ENCODE measurements at places on chromosomes 12 and 14. TPM values are rescaled to one million over a fixed set of nuclear protein-coding genes. Genes with fewer than 3 reads are reported as not detected.

DNA sequence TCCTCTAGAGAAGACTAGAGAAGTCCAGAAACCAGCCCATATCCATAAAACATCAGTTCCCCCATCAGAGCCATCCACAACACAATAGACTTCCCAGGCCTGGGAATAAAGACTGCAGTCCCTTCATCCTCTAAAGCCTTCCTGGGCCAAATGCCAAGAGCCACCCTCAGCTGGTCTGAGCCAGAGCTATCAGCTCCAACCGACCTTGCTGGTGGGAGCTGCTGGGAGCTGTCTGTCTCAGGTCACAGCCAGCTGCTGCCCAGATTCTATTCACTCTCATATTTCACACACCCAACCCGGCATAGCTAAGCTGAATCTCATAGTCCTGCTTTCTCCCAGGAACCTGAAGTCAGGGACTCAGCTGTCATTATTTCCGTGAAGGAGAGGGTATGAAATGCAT, 10.9 kb upstream of the TFCP2 start:
- H3K27ac ChIP-seq = no peak overlapping the region
- H3K36me3 ChIP-seq = no peaks in the 10 kb centered on the region
- H3K4me3 ChIP-seq = no peak overlapping the region
- DNase-seq = no peak
- H3K27me3 ChIP-seq = no peaks in the 10 kb centered on the region

- H3K36me3 ChIP-seq = no peaks in the 10 kb centered on the region
- peaks cover 23% of the 10 kb centered on the region for H3K4me1 ChIP-seq
- peak within 1 kb of the TSS; percentile 80 for H3K4me3 ChIP-seq
- DNase-seq = peak; percentile 76
- H3K27me3 ChIP-seq = no peaks in the 10 kb centered on the region
These were observed at the start of gene CPNE8 for GRCh38 chr12:38905480-38906351. CPNE8 (minus strand) TSS chr12:38905591; CDS start chr12:38905534, 57 bp downstream.

DNA sequence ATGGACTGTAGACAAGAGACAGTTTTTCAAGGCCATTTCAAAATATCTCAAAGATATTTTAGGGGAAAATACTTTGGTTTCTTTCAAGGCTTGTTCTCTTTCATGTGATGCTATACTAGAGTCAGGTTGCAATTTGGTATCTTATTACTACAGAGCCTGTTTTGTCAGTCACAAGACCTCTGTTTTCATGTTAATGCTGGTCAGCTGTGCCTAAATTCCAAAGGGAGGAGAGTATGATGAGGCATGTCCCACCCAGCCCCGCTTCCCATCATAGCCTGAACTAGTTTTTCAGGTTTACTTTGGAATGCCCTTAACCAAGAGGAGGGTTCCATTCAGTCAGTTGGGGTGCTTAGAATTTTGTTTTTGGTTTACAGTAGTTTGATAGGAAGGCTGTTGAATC, 52.6 kb downstream of the GPHB5 start:
- H3K36me3 ChIP-seq = no peaks in the 10 kb centered on the region
- H3K27ac ChIP-seq = no peak overlapping the region
- H3K4me1 ChIP-seq = no peaks in the 10 kb centered on the region
- peaks cover 11% of the 10 kb centered on the region for H3K27me3 ChIP-seq

Gene HNF1A
- total RNA-seq = not detected

Gene CCDC88C
- 7.4 TPM for total RNA-seq

Gene VPS33A
- 20.2 TPM for total RNA-seq

Data from PC-9 (cell line).